ENCODE measurements at places on chromosomes 2 and 18.

DNA sequence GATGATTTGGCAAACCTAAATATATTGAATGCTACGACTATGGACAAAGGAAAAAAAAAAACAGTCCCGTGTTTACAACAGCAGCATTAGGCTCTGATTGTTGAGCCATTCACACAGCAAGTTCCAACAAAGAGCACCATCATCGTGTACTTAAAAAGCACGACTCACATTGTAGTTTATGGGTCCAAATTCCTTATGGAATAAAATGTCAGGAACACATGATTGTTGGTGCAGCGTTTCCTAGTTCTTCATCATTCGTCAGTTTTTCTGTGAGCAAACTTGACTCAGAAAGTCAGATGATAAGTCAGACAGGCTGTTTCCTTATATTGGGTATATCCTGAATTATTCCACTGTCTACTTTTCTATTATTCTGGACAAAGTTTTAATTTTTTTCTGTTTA is 10.0 kb upstream of the KIDINS220 start:
- no peak for DNase-seq

- no peak for DNase-seq
These were observed 2.0 kb upstream of the CHRND start for GRCh38 chr2:232523682-232524597.

DNA sequence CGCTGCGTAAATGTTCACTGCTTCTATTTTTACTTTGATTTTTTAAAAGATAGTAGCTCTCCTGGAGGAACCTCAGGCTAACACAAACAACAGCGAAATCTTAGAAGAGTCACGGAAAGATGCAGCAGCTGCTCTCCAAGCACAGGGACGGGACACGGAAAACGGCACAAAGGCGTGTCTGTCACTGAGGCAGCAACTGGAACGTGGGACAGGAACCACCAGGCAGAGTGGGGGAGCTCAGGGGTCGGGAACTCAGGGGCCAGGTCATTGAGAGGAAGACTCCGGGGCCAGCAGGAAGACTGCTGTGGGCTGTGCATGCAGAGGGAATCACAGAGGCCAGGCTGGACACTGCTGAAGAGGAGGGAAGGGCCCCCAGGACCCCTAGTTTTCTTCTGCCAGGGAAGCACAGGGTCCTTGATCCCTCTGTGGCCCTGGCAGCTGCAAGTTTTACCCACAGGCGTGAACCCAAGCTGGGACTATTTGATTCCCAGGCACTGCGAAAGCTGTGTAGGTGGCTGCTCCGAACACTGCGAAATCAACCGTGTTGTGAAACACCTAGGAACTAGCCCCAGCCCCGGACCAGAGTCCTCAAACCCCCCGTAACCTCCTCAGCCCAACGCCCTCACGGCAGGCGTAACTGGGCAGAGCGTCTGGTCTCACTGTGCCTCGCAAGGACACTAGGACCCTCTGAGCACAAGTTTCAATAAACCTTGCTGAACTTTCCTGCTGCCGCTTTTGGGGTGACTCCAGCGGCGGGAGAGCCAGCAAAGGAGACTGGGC is 263.0 kb downstream of the EIPR1 start:
- DNase-seq = no peak

DNA sequence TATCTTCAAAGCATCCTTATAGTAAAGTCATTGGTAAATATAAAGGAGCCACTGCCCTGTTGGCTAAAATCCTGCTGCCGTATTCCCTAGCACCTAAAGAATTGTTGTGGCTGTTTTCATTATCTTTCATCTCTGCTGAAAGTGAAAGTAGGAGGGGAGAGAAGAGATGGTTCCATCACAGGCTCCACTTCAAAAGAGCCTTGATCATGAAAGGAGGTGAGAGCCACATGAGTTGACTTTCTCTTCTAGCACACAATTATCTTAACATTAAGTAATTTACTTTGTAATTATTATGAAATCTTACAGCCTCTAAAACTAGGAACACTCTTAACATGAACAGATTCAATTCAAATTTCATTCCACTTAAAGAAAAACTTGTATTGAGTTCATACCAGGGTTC is 1050.9 kb upstream of the LRRTM1 start:
- no peak for DNase-seq

- no peak for DNase-seq
These were observed 541.5 kb downstream of the CNTNAP5 start for GRCh38 chr2:124566518-124566970.

- DNase-seq = no peak
These were observed 4.3 kb upstream of the TP53I3 start for GRCh38 chr2:24088821-24089359.

DNA sequence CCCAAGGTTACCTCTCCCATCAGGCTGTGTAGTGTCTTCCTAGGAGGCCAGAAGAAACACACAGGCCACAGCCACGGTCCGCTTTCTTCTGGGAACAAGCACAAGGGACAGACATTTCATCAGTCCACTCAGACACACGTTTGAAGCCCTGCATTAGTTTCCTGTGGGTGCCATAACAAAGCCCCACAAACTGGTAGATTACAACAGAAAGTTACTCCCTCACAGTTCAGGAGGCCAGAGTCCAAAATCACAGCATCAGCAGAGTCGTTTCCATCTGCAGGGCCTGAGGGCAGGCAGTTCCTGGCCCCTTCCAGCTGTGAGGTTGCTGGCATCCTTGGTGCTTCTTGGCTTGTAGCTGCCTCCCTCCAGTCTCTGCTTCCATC is 8.8 kb upstream of the PRLH start:
- DNase-seq = no peak

GRCh38 chr2:99481941-99482340 is 7.9 kb downstream of the REV1 start:
- no peak for DNase-seq

DNA sequence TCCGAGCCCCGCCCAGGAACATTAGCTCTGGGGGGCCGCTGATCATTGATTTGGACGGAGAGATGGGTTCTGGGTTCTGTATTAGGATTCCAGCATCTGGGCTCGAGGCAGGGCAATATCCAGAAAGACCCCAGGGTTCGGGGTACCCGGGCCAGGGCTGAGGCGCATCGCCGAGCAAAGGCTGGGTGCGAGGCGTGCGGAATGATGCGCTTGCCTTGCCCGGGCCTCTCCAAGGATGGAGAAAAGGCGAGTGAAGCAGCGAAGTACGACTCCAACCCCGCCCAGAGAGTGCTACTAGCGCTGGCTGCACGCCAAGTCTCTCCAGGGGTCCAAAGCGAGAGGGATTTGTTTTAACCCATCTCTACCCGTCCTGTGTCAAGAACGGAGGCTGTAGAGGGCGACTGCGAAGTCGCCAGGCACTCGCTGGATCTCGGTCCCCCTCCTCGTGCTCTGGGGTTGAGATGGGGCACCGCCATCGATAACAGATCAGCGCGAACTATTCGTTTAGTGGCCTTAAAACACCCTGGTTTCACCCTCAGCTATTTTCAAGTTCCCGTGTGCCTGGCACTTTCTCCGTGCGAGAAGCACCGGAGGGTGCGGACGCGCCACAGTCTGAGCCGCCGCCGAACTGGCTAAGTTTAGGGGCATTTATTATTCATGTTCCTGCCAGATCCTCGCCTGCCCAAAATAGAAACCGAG is 1.9 kb downstream of the ADCYAP1 start:
- no peak for DNase-seq

DNA sequence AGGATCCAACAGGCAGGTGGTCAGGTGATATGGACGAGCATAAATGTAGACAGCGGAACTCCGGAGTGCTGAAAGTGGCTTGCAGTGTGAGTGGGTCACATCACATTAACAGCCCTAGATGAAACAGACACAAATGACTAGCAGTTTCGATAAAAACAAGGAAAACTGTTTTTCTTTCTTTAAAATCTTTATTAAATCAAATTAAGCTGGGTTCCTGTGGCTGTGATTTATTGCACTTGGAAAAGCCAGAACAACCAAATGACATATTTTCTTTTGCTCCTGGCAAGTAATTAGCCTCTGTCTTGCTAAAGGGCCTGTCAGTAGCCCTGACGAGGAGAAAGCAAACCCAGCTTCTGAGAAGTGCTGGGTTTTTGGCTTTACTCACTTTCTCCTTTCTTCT is 152.9 kb upstream of the DDX18 start:
- no peak for DNase-seq

DNA sequence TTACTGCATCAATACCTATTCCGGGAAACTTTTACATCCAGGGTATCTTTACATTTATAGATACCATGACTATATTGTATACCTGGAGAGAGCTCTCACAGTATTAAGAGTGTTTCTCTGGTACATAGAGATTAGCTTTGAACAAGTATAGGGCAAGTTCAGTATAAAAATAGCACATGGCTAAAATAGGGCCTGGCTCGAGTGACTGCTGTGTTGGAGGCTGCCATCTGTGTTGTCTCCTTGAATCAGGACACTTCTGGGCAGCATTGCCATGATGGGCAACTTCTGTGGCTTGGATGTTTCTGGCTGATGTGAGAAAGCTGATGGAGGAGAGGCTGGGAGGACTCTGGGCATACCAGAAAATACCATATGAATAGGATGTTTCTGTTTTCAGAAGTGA is 18.7 kb downstream of the ARHGAP28 start:
- DNase-seq = no peak

GRCh38 chr18:43514747-43515146 is 237.5 kb upstream of the SYT4 start:
- DNase-seq = no peak

DNA sequence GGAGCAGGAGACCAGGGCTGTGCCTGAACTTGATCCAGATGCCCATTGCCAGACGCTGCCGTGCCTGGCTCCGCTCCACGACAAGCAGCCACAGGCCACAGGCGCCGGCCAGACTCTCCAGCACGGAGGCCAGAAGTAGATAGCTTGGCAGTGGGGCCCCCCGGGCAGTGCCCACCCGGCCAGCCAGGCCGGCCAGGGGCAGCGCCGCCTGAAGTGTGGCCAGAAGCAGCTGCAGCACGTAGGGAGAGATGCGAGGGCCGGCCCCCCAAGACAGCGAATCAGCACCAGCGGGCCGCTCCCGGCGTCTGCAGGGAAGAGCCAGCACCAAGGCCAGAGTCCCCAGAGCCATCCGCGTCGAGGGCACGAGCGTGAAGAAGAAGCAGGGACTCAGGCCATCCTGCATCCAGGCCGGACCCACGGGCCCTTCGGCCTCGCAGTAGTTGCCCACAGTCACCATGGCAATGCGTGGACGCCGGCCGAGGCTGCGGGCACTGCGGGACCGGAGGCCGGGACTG is 484 bp downstream of the ABCB6 start:
- peak; percentile 76 for DNase-seq

DNA sequence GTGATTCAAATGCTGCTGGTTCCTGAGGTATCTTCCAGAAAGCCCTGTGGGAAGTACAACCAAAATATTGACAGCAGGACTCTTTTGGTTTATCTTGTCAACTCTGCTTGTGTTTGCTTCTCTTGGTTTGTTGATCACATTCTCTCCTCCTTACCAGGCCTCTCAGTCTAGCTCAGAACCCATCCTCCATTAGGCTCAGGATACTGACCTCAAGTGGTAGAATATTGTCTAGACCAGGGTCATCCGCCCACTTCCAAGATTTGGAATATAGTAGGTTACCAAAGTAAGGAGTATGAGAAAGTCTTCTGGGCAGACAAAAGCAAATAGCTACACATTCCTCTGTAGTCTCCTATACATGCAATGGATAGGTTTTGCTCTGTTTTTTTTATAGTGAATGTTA is 56.6 kb downstream of the XIRP2 start:
- no peak for DNase-seq

GRCh38 chr2:184452907-184453306 is 145.4 kb upstream of the ZNF804A start:
- no peak for DNase-seq

DNA sequence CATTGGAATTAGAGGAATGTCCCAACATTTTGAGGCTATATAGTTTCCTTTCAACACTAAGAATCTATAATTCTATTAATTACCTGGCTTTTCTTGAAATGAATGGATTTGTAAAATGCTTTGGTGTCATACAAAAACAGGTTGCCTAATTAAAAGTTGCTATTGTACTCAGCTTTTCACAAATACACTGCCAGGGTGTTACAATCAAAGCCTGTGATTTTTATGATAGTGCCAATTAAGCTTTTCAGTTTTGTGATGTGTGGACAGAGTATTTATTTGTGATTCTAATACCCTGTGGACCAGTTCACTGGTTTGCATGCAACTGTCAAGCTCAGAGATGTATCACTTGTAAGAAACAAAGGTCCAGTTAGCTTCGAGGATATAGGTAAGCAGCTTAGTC is 71.8 kb downstream of the NAB1 start:
- no peak for DNase-seq

DNA sequence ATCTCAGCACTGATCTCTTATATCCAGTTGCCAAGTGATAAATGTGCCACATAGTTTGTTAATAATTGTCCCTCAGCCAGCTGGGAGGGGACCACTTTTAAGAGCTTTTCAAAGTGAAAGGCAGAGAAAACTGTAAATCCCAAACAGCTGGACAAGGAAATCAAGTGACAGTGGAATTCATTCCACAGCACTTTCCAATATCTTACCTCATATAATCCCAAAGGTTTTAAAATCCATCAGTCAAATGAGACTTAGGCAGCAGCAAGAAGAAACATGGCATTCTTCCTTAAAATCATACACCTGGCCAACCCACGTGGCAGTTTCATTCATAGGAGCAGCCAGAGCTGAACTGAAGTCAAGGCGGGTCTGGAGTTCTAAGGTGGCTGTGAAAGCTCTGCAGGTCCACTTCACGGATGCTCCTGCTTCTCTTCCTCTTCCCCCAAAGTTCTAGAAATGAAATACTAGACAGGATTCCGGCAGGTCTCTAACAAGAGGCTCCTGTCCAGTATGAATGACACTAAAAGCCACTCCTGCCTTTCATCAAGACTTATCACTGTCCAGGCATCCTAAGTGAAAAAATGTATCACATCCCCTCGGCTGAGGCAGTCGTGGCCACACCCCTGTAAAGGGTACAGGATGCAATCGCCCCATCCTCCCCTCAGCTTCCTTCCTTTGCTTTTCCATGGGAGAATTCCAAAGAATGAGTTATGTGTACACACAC is 190.4 kb upstream of the STK17B start:
- peak; percentile 7 for DNase-seq

DNA sequence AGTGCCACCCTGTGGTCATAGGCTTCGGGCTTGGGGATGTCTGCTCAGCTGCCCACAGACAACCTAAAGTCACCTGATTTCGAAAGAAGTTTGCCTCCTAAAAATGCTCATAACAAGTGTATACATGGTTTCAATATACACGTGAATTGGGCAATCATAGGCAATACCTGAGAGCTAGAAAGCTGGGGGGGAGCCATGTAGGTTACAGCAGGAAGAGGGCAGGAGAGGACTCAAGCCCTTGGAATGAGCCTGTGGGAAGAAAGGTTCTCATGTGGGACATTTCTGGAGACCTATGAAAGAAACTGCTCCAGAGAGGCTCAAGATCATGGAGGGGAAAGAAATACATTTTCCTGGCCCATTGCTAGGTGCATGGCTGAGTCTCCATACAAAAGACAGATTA is 109.7 kb downstream of the ACOXL start:
- DNase-seq = no peak

DNA sequence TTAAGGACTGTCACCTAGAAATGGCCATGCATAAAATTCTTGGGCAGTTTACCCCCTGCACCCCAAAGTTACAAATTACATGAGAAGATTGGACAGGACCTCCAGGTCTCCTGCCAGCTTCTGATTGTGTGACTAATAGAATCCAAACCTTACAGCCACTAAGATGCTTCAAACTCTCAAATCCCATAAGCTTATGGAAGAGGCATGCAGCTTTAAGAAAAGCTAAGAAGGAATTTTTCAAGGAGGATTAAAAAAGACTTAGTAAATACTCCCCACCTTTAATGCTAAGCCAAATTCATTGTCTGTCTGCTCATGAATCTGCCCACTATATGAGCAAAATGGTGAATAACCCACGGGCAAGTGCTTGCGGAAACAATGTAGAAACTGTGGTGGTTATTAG is 86.3 kb downstream of the MAIP1 start:
- no peak for DNase-seq

- no peak for DNase-seq
These were observed 707.7 kb downstream of the LRP1B start for GRCh38 chr2:141423124-141423523.

Measured in NCI-H226 (cell line).